ENCODE measurements at places on chromosomes 2 and 18.

DNA sequence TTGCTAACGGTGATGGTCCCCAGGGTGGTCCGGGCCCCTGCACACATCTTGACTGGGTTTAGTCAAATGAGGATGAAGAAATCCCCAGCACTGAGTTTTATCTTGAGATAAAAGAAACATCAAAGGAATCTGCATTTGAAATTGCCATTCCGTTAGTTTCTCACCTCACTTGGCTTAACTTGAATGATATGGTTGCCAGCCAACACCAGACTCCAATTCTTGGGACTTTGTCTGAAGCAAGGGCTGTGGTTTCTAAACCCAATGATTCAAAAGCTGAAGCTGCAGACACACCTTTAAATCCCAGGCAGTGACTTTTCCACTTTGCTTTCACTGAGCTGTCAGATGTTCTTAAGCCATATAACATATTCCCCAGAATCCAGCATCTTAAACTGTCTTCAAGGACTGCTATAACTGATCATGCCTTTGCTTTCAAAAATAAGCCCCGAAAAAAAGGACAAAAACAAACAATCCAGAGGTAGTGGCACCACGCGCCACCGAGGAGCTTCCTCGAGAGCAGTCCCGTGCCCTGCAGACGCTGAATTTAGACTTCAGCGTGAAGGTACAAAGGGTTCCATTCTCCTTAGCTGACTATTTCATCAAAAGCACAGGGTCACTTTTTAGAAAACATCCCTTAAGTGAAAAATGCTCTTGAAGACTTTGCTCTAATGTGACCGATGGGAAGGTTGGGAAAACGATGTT, 189.3 kb downstream of the HDAC4 start:
- no peak for DNase-seq

DNA sequence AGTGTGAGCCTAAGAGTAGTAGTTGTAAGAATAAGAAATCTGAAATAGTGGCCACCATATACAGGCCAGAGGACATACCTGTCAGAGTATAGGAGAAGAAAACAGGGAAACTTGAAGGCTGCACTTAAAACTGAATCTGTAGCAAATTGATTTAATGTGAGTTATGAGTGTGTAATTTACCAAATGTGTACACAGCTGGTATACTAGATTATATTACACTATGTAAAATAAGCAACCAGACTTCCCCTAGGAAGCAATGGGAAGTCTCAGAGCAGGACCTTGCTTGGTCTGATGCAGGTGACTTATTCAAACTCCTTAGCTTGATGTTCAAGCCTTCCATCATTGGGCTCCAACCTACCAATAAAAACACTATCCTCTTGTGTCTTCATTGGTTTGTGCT, 17.3 kb upstream of the EPC2 start:
- no peak for DNase-seq

GRCh38 chr2:146734042-146734820, 1110.6 kb upstream of the ACVR2A start:
- DNase-seq, result no peak

- no peak for DNase-seq
Measured at GRCh38 chr2:181984814-181985631, 630 bp upstream of the PPP1R1C start.

DNA sequence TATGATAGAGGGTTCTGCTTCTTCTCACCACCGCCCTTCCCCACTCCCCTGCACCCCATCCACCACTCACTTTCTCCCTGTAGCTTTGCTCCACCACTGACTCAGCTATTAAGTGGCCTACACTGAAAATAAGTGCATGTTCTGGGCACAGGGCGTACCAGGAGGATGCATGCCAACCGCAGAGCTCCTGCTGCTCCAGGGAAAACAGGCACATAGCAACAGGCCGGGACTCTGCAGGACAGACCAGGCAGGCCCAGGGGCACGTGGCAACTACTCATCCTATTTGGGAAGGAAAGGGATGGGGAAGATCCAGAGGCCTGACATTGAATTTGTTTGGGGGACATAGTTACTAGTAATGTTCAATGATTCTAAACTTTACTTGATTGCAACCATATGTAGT, 28.4 kb downstream of the ARL4C start:
- no peak for DNase-seq

DNA sequence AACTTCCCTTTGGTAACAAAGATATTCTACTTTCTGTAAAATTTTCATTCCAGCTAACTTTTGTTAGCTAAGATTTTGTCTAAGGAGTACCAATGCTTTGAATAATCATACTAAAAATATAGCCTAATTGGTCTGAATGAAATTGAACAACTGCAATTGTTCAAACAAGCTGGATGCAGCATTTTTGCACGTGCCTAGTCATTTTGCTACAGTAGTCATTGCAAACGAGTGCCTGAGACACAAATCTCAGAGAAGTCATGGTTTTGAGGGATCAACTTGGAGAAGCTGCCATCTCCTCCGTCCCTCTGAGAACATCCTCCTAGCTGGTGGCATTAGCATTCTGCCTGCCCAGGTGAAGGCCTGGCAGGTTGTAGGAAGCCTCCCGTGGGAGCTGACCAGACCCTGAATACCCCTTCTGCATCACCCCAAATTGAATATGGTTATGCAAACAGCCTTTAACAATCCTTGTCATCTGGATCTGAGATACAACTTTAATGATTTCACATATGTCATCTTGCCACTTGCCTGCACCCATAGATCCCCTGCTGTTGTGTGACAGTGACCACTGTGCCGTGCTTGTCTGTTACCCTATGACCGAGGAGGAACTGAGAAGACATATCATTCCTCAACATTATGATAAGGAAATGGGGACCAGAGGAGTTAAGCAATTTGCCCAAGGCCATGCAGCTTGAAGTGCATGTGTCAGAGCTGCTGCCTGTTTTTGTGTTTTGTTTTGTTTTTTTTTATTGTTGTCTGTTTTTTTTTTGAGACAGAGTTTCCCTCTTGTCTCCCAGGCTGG, 29.1 kb upstream of the MGAT4A start:
- DNase-seq, result no peak

Measured in breast epithelium (tissue), 4 donors.